ENCODE measurements at places on chromosomes 4 and X.
A peak's percentile ranks its signal among the peaks of the same experiment; 100 is the strongest.

DNA sequence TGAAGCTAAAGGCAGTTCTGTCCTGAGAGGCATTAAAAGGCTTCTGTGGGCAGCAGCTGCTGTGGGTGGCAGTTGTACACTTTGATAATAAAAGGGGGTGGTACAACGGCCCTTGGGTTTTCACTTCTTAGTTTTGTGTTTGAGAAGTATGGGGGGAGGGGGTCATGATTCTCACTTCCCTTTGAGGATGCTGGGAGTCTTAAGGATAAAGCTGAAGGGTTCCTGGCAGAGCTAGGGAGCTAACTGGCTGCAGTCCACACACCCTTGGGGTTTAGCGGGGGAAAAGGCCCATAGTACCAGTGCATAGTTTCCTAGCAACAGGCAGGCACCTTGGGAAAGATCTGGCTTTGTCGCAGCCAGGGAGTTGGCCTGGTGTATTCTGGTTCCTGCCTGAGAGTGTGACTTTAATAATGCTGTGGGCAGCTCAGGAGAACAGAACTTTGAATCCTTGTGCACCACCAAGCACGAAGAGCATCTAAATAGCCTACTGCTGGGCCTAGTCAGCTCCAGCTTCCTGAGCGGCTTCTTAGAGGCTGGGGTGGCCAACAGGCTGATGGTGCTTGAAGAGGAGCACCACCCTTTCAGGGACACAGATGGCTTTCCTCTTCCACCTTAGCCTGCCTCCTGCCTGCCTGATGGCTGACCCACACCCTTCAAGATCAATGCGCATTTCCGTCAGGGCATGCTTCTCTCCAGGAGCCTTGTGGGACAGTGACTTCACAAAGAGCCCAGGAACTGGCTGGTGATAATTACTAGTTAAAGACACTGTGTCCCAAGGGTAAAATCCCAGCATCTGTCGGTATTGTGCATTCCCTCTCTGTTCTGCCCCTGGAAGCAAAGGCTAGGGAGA is 12.5 kb downstream of the ZBTB33 start:
- no peak for DNase-seq

DNA sequence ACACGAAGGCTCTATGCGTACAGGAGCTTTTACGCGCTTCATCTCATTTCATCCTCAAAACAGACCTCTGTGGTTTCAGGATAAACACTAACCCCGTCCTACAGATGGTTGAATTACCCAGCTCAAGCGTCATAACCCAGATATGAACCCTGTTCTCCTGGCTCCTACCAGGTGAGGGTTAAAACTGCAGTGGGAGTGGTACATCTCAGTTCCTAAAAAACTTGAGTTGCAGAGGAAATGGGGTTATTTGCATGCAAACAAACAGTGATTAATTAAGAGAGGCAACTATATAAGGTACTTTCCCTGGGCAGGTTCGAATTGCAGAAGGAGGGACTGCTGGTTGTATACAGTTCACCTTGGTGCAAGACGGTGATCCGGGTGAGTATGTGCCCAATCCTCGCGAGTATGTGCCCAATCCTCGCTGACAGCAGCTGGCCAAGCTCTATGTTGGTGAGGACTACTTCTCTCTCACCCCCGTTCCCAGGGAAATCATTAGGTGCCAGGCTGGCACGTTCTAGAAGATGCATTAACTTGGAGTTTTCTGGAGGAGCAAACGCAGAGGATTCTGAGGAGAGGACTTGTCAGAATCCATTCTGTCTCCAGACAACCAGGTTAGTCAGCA is 72.6 kb downstream of the FHDC1 start:
- DNase-seq = no peak

DNA sequence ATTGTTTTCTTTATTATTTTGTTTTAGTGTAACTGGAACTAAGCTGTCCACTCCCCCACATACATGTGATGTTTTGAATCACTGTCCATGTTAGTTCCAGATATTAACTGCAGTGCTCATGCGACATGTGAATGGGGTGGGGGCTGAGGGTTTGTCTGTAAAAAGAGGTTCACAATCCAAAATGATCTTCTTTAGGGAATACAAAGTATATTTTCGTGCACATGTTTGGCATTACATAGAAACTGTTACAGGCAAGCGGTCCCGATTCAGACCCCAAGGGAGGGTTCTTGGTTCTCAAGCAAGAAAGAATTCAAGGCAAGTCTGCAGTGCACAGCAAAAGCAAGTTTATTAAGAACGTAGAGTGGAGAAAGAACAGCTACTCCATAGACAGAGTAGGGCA is 296.5 kb upstream of the CLNK start:
- no peak for DNase-seq

GRCh38 chr4:109560687-109561461 is 828 bp downstream of the MCUB start:
- DNase-seq = peak; percentile 84

DNA sequence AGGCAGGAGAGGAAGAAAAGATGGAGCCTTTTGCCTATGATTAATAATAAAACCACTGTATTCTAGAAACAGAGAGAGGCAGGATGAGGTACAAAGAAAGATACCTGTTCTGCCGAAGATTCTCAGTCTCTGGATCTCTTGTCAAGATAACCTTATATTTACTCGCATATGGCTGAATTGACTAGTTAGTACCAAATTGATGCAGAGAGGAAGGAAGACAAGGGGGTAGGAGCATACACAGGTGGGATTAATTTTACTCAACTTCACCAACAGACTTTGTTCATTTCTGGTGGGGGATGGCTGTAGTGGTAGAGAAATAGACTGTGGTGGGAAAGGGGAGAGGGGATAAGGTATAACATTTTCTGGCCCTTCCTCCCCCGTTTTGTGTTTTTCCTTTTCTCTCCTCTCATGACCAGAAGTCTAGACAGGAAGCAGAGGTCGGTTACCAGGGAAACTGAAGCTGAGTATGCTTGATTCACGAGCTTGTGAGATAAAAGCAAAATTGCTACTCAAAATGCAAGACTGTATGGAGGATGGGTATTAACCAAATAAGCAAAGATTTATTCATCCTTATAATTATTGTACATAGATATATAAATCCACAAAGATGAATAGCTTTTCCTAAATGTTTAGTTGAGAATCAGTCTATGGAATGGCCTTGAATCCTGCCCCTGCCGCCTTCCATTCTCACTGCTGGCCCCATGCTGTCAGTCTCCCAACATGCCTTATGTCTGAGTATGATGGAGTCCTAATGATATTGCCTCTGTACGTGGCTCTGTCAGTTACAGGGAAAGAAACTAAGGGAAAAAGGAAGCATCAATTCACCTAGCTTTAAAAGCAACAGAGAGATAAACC is 17.8 kb upstream of the PAGE2B start:
- peak; percentile 59 for DNase-seq

DNA sequence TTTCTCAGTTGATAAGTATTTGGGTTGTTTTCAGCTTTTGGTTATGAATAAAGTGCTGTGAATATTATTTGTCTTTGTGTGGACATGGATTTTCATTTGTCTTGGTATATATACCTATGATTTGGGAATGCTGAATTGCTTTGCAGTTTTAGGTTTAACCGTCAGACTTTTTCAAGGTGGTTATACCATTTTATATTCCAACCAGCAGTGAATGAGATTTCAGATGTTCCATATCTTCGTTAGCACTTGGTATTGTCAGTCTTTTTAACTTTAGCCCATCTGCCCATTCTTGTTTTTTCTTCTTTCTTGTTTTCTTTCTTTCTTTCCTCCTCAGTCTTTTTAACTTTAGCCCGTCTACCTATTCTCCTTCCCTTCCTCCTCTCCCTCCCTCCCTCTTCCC is 106.0 kb downstream of the KDM6A start:
- DNase-seq = no peak

DNA sequence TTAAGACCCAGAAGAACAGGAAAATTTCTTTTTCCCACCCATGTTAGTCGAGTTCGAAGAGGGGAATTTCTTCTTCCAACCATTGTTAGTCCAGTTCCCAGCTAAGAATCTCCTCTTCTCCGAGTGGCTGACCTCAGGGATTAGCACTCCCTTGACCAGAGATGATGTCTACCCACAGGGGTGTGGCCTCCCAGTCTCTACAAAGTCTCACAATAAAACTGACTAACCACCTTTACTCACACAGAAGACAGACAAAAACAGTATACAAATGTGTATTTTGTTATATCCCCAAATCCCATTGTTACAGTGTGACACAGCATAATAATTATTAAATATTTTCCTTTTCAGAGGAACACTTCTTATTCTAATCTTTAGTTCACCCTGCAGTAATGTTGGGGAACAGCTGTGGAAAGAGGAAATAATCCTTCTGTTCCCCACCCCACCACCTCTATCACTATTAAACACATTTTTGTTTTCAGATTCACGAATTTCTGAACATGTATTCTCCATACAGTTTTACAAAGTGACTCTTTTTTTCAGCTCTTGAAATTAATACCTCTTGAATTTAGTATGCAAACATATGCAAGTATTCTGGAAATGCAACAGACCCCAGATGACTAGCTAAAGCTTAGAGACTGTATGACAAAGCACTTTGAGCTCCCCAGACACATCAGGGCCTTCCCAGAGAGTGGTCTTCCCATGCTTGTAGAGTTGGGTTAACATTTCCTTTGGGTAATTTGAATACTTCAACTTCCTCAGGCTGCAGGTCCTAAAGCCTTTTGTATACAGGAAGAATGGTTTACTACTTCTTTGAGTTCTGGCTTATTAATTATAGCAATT is 62.5 kb upstream of the NFKB1 start:
- peak; percentile 88 for DNase-seq

GRCh38 chrX:106415276-106415895 is 196.4 kb upstream of the RADX start:
- DNase-seq = peak; percentile 4

DNA sequence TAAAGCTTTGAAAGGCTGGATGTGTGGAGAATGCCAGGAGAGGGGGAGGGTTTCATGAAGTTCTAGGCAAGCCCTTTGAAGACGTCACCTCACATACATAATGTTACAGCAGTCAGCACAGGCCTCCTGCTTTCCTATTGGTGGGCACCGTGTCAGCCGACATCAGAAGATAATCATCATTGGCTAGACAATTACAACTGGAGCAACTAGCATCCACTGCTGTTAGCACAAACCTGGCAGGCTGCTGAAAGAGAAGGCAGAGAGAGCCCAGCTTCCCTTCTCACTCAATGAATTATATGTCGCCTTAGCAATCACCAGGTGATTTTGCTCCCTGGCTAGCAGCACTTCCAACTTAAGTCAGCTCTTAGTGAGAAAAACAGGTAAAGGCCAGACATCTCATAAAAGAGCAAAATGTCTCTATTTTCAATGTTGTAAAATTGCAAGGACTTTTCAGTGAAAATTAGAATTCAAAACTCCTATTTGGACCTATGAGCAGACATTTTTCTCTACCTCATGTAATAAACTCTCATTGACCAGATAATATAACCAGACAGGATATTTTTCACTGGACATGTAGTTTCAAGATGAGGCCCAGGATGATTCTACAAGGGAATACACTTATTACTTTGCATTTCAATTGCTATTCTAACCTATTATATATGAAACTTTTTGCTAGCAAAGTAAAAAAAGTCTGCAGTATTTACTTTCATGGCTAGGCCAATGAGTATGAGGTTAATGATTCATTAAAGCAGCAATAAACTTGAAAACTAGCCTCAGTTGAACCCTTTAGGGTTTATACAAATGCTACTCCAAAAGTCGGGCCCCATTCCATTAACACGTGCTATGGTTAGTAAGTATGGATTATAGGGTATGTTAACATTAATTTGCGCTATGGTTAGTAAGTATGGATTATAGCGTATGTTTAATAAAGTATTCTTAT is 4.3 kb downstream of the ELOVL6 start:
- peak; percentile 98 for DNase-seq

DNA sequence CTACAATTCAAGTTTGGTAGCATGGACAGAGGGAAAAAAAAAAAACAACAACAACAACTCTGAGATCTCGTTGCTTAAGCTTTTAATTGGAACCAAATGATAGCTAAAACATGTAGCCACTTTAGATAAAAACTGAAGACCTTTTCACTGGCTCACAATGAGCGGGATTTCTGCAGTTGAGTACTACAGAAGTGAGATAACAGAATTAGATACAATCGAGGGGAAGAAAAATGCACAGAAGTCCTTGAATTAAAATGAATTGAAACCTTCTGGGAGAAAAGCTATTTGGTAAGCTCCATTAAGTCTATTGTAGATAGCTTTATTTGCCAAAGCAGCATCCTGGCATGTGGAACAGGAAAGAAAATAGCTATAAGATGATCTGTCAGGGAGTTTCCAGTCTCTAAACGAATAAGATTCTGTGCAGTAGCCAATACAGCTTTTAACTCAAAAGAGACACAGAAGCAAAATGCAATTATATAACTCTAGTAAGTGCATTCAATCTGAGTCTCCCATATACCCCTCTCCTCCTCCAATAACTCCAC is 248.5 kb downstream of the ENOX2 start:
- DNase-seq = no peak
